Stimulated activated CD8-positive, alpha-beta memory T cell treated with anti-CD3 and anti-CD28 coated beads, Interleukin-7, amount 100 ng/mL, for 1 hour (primary cell): ENCODE measurements at places on chromosomes 6 and 20.

DNA sequence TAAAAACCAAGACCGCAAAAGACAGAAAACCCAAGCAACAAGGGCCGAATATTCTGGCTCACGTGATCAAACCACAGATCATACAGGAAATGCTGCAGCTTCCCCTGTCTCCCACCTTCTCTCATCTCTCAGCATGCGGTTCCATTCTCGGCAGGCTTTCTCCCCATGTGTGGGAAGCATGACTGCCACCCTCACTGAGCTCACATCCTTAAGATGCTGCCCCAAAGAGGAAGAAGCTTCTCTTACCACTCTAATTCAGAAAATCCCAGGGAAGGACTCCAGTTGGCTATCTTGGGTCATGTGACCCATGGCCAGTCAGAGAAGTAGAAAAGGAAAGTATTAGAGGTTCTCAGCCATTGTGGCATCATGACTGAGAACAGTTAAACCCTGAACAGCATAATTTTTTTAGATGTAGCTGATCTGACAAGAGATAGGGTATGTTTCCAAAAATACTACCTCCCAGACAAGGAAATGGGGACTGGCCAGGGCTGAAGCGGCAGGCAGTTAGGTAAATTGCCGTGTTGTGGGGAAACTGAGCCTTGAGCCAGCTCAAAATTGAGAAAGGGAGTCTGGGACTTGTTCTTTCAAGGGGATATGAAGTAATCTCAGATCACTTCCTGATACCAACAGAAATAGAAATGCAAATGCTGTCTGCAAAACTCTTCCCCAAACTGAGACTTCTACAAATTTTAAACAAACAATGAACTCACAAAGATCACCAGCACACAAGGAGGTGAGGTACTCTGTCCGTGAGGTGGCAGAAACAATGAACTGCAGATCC lies 37.1 kb upstream of the GRM4 start:
- peak; percentile 33 for DNase-seq

DNA sequence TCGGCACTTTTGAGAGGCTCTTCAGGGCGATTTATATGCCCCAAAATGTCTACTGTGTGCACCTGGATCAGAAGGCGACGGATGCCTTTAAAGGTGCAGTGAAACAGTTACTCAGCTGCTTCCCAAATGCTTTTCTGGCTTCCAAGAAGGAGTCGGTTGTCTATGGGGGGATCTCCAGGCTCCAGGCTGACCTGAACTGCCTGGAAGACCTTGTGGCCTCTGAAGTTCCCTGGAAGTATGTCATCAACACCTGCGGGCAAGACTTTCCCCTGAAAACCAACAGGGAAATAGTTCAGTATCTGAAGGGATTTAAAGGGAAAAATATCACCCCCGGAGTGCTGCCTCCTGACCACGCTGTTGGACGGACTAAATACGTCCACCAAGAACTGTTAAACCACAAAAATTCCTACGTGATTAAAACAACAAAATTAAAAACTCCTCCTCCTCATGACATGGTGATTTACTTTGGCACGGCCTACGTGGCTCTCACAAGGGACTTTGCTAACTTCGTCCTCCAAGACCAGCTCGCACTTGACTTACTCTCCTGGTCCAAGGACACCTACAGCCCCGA lies 8.2 kb downstream of the GCNT2 start:
- DNase-seq, result no peak

DNA sequence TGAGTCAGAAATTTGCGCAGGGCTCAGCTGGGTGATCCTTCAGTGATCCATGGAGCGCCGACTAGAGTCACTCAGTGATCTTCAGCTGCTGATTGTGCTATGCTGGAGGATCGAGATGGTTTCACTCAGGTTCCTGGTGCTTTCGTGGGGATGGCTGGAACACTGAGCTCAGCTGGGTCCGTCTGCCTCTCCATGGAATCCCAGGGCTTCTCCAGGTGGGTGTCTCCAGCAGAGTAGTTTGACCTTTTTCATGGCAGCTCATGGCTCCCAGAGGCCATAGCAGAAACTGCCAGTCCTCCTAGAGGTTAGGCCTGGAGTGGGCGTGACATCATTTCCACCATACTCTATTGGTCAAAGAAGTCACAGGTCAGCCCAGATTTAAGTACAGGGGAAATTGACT lies 88.8 kb upstream of the SIRPA start:
- no peak for DNase-seq

DNA sequence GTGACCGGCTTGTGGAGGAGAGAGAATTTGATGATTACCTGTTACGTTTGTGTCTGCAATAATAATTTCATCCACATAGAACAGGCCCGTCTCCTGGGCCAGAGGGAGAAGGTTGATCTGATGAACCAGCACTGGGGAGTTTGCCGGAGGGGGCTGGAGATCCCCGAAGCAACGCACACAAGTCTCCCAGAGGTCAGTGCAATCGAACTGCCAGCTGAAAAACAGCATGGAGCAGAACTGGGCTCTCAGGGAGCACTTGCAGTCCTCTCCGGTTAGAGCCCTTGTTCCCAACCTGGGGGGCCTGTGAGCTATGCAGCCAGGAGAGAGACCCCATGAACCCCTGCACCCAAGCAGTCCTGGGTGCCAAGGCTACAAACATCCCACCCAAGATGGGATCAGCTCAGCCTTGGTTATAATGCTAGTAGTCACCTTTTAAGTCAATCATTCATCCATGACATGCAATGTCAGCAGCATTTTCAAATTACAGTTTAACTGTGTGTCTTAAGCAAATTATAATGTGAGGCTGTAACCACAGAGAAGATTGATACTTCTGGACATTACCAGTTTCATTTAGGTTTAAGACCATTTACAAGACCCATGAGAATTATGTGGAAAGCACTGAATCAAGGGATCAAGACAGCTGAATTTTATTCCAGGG lies 34.2 kb downstream of the PKHD1 start:
- DNase-seq, result no peak

DNA sequence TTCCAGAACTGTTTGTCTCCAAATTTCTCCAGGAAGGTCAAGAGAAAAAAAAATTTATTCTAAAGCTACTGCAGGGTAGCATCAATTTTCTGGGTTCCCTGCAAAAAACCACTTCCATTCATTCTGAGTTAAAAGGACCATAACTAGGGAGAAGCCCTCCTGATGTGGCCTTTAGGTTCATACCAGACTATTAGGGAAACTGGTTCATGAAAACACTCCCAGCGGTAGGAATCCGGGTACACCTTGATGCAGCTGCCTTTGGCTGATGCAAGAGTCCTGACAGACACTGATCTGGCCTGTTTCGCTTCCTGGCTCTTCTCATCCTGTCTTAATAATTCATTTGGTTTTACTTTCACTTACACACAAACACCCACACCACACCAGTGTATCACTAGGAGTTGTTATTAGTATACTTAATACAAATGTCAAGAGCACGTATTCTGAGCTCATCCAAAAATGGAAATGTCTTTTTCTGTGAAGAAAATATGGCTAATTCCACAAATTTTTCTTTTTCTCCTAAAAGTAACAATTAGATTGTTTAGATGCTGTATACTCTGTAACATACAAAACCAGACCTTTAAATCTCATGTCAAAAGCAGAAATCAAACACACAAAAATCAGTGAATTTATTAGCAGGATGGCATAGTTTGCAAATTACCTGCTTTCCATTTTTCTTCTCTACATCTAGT lies 38.4 kb upstream of the ARHGAP18 start:
- DNase-seq, result no peak

- DNase-seq, result no peak
These were observed 119.9 kb downstream of the INSM1 start for GRCh38 chr20:20487811-20488210.

GRCh38 chr6:28944412-28944865 lies 20.7 kb upstream of the TRIM27 start:
- DNase-seq, result peak; percentile 38

GRCh38 chr6:110270165-110270564 lies 88.0 kb downstream of the METTL24 start:
- no peak for DNase-seq
